Stimulated activated naive CD4-positive, alpha-beta T cell treated with Interleukin-2 at 50 U/mL for 16 hours (primary cell): ENCODE measurements at places on chromosomes 2 and 18.

DNA sequence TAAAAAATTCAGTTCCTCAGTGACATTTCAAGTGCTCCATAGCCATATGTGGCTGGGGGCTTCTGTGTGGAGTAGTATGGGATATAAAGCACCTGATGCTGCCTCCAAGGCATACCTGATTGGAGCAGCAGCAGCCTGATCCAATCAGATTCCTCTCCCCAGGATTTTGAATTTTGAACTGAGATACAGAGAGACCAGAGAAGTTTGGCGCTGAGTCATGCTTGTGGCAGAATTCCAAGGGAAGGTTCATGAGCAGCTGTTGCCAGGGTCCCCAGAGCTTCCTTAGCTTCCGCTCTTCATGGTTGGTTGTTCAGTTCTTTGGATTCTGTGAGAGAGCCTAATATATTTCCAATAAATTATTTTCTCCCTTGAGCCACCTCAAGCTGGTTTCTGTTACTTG is 29.0 kb upstream of the CFAP36 start:
- no peak for DNase-seq

DNA sequence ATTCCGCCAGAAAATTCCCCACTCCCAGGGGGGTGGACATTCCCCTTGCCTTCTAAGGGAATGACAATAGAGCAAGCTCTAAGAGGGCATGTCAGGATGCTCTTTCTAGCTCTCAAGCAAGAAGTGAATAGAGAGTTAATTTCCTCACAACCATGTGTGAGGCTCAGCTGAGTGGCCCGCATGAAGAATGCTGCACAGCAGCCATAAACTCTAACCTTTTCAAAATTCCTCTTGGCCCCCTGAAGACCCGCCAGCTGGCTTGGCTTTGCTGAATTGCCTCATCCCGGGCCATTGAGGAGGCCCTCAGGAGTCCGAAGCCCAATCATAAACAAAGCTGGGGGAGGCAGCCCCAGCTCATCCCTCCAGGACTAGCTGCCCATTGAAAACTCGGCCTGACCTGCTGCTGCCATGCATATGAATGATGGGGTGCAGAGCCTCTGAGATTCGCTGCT is 38.2 kb downstream of the NRP2 start:
- no peak for DNase-seq

- DNase-seq, result no peak
Measured at GRCh38 chr2:184047536-184047935, 550.8 kb upstream of the ZNF804A start.

DNA sequence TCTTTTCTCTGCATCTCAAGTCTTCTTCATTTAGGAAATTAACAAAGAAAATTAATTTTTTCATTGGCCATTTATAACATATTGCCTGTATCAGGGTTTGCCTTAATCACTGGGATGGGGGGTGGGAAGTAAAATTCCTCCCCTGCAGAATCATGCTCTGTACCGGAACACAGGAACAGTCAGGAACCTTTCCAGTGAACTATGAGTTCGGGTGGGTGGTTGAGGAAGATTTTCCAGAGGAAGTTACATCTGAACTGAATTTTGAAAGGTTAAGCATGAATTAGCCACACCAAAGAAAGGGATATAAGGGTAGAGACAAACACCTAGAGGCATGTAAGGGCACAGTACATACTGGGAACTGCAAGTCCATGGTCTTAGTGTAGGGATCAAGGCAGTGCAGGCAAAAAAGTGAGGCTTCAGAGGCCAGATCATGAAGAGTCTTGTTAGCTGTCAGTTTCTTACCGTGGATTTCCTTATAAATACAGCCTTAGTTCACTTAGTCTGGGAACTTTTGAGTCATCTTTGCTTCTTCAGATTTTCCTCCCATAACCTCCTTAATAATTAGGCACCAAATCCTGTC is 55.6 kb downstream of the FAM117B start:
- DNase-seq, result no peak

DNA sequence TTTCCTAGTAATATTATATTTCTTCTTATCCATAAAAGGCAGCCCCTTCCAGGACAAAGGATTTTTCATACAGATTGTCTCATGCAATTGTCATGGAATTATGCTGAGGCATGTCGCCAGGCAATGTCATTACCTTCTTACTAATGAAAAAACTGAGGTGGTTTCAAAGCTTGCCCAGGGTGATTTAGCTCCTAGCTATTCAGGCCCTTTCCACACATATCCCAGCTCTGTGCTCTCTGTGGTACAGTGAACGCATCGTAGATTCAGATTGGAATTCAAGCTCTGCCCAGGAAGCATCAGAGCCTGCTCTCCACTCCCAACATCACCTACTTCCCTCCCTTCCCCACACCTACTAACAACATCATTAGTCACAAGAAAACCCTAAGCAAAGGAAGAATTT is 60.1 kb downstream of the ATP8B1 start:
- no peak for DNase-seq

DNA sequence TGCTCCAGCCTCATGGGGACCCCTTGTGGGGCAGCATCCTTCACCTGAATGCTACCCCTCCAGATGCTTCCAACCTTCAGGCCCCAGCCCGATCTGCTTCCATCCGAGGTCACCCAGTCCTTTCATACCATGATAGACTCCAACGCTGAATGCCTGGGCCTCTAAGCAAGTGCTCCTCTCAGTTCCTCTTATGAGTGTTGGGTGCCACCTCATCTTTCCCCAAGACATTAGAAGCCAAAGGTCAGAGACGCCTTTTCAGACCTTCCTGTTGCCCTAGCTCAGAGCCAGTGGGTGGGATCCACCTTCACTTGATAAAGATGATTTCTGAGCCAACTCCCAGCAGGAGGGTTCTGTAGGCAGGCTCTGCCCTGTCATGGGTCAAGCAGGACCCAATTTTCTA is 174.5 kb upstream of the MGAT5 start:
- no peak for DNase-seq

- no peak for DNase-seq
Measured at GRCh38 chr18:11245879-11246278, 96.5 kb upstream of the PIEZO2 start.

DNA sequence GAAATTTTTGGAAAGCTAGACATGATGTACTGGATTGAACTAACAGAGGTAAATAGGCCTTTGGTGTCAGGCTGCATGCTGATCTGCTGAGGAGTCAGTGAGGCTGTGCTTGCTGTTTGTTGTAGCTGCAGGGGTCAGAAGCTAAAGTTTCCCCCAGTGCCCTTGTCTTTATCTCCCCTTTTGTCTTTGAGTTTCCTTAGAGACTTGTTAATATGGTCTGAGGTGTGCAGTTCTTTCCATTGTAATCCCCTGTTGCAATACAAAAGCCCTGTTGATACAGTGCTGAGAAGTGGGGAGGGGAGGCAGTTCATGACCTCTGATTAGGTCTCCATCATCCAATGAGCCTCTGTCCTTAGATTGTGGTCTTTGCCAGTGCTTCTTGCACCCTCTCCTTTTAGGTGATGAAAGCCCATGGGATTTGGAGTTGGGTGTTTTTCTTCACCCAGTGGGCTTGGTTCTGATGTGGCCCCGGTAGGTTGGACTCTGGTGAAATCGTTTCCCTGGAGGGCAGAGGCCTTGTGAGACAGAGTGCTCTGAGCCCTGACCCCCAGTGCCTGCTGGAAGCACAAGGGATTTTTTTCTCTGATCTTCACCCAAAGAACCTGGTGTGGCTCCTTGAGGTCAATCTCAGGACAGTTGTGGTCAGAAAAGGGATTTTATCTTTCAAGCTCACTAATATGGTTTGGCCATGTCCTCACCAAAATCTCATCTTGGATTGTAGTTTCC is 163.1 kb downstream of the TMEM18 start:
- DNase-seq, result no peak

DNA sequence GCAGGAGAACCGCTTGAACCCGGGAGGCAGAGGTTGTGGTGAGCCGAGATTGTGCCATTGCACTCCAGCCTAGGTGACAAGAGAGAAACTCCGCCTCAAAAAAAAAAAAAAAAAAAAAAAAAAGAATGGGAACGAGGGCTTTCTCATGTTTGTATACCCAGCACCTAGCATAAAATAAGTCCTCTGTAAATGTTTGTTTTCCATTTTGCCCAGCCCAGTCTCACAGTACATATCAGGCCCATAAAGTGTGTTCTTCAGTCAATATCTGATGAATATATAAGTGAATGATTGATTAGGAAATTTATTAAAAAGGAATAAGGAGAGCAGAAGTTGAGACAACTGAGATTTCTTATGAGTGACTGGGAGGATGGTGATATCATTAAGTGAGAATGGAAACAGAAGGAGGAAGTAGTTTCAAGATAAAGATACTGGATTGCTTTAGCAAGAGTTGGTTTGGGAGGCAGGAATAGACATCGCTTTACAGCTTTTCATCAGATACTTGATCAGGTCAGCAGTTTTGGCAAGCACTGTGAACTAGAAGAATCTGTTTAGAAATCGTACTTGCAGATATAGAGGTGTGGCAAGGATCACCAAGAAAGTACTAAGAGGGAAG is 327.5 kb downstream of the KIAA1328 start:
- no peak for DNase-seq

- DNase-seq, result no peak
Measured at GRCh38 chr2:208546860-208547650, 140.5 kb downstream of the PTH2R start.
